ENCODE measurements at places on chromosomes 16 and 17.

GRCh38 chr17:74541176-74542111 lies 4.5 kb downstream of the CD300C start:
- DNase-seq = no peak

GRCh38 chr17:72534265-72534664 lies 413.4 kb downstream of the SOX9 start:
- DNase-seq = no peak

- DNase-seq = no peak
Observed at GRCh38 chr16:66712512-66712911, 16.0 kb upstream of the CMTM4 start.

DNA sequence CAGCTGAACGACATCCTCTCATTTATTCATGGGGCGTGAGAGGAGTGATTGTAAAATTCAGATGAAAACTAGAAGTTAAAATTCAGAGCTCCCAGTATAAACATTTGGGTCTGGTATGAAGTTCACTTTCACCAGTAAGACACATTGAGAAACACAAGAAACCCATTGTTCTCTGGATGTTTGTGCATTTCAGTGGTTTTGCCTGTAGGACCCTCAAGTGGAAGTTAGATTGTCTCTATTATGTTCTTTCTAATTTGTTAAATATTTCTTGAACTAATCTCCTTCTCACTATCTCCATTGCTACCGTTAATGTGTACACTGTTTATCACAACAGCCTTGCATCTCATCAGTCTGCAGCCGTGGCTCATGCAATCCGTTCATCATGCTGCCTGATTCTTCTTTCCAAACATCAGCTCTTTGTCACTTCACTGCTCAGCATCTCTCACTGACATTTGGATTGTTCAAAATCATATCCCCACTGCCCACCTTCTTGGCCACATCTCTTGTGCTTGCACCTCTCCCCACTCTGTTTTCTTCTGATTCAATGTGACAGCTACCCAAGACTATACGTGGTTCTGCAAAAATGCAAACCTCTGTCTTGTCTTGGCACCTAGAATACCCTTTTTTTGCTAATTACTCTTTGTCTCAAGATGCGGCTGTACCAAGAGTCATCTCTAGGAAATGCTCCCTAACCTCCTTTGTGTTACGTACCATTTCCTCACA lies 49.5 kb downstream of the HLF start:
- DNase-seq = no peak

DNA sequence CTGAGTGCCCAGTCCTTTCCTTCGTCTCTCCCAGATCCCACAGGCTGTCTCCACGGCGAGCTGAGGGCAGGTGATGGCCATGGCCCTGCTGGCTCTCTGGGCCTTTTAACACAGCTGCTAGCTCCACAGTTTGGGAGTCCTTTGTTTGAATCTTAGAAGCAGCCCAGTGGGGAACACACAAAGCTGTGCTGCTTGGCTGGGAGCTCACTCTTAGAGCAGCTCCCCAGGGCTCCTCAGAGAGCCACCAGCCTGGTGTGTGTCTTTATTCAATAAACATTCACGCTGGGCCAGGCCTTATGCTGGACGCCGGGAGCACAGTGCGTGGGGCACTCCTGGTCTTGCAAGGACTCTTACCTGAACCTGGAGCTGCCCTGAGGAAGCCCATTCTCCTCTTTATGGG lies 29.7 kb downstream of the WNT3 start:
- no peak for DNase-seq

DNA sequence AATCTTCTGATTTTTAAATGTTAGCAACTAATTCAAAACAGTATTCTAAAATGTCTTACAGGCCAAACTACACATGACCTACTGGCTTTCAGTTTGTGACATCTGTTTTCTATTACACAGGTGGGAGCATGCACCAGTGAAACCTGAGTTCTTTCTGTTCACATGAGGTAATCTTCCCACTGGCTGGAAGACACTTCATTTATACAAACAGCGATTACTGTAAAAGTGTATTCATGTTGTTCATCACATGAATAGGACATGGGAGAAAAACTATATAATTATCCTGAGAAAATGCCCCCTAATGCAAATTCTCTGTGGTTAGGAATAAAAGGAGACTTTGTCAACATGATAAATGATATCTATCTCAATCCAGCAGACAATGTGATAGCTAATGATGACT lies 11.1 kb upstream of the PIK3R5 start:
- DNase-seq = no peak

DNA sequence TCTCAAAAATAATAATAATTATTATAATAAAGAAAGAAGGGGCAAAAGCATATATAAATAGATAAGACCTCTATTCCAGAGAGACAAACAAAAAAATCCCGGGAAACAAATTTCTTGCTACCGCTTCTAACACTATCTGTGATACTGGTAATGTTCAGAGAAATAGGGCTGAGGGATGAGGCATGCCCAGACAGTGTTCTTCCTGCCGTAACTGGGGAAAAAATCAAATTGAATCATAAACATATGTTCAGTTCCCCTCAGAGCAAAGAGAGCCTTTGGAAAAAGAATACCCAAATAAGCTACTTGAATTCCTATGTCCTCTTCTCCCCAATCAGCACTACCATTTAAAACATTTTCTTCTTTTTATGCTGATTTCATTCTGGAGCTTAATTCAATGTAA lies 688.0 kb downstream of the KCNJ2 start:
- DNase-seq = no peak

DNA sequence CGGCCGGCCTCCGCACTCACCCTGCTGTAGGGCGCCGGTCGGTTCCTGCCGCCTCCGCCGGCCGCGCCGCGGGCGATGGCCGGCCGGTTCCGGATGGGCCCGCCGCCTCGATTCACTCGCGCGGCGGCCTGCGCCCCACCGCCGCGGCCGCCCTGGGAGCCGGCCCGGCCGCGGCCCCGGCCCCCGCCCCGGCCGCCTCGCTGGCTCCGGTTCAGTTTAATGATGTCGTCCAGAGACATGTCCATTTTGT lies 158 bp downstream of the ALYREF start:
- DNase-seq = no peak

DNA sequence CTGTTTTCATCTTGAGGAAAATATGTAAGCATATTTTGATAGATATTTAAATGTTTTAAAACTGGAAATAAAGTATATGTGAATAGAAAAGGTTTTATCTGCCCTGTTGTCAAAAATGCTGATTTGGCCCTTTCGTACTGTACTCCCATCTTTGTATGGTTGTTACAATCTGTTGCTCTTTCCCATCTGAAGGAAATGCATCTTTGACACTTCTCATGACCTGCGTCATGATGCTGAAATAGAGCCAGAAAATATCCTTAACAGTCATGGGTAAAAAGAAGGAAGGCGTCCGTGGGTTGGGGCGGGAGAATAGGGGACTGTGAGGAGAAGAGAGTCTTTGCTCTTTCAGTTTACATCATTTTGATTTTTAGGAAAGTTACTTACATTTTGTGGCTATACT lies 327.7 kb downstream of the BCAS3 start:
- DNase-seq = no peak

- DNase-seq = no peak
Observed at GRCh38 chr16:81069063-81069462, 8.0 kb downstream of the C16orf46 start.

DNA sequence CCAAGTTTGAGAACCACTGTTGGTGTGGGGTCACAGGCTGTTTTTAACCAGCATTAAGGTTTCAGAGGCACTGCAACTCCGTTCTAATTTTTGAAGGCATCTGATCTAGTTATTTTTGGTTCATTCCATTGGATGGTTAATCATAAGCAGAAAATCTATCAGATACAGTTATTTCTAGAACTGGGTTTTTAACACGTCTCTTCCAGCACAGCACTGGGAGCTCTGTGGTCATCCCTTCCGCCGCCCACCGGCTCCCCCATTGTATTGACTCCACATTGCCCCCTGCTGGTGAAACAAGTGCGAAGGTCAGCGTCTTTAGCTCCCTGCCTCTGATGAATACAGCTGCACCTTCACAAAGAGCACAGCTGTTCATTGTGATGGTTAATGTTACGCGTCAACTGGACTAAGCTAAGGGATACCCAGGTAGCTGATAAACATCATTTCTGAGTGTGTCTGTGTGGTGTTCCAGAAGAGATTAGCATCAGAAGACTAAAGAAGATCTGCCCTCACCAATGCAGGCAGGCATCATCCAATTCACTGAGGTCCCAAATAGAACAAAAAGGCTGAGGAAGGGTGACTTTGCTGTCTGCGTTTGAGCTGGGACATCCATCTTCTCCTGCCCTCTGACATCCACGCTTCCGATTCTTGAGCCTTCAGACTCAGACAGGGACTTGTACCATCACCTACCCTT lies 8.5 kb downstream of the CCL18 start:
- DNase-seq = no peak

- no peak for DNase-seq
Observed at GRCh38 chr17:7707446-7707845, 2.4 kb downstream of the EFNB3 start.

GRCh38 chr16:85632709-85633437 lies 19.8 kb downstream of the GSE1 start:
- no peak for DNase-seq

DNA sequence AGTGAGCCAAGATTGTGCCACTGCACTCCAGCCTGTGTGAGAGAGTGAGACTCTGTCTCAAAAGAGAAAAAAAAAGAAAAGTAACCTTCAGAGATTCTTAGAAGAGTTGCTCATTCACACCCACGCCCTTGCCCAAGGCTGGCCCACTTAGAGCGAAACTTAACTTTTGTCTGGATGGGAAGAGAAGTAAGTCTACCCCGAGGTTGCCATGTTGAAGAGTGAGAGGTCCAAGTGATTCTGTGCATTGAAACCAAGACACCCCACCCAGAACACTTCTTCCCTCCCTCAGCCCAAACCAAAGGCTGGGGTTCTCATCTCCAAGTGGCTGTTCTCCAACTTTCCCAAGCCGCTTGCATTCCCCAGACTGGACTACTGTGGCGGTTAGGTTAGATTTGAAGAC lies 2.4 kb upstream of the CISD3 start:
- DNase-seq = no peak

GRCh38 chr16:50765861-50766260 lies 24.0 kb downstream of the CYLD start:
- no peak for DNase-seq

GRCh38 chr16:53707671-53708070 lies 3.7 kb downstream of the FTO start:
- DNase-seq = no peak

DNA sequence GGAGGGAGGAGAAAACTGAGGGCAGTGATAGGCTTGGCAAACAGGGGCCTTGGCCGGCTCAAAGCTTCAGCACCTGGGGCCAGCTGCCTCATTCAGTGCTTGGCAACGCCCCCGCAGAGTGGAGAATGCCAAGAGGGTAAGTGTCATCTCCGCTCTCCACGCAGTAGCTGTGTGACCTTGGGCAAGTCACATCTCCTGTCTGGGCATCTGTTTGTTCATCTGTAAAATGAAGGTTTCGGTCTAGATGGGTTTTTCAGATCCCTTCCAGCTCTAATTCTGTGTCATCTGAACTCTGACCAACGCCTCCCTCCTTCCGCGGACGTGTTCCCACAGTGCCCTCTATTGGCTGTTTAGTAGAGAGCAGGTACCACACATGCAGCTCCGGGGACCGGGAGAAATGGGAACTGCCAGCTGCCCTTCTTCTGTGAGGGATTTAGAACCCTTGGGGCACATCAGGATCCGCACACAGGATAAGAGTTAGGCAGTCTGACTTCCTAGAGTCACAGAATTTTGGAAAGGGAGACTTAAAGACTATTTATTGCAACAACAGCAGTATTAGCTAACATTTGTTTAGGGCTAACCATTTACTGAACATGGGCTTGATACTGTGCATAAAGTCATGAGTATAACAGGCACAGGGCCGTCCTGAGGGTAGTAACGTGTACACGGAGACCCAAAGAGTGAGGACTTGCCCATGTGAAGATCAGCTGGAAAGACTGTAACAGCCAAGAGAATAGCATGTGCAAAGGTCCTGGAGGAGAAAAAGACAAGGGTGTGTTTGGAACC lies 26.8 kb downstream of the GP2 start:
- DNase-seq = no peak

All from T1000 (cell line).